Activated T-cell treated with anti-CD3 and anti-CD28 coated beads, Interleukin-2, amount 50 U/mL, for 72 hours (primary cell): ENCODE measurements at places on chromosomes 12 and 14. TPM values are rescaled to one million over a fixed set of nuclear protein-coding genes. Genes with fewer than 3 reads are reported as not detected.

DNA sequence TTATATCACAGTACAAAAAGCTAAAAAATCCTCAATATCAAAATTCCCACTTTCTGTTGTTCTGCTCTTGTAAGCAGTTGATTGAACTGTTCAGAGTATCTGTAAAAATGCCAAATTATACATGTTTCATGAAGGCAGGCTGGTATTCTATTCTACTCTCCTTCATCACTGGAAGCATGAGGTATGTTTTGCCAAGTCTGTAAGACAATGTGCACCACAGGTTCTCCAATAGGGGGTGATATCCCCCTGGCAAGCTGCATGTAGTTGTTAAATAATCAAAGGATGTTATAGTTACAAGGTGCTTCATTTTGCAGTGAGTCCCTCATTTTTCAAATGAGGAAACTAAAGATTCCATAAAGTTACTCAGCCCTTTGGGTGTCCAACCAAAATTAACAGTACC, 15.1 kb upstream of the NEK9 start:
- peak; percentile 18 for DNase-seq

DNA sequence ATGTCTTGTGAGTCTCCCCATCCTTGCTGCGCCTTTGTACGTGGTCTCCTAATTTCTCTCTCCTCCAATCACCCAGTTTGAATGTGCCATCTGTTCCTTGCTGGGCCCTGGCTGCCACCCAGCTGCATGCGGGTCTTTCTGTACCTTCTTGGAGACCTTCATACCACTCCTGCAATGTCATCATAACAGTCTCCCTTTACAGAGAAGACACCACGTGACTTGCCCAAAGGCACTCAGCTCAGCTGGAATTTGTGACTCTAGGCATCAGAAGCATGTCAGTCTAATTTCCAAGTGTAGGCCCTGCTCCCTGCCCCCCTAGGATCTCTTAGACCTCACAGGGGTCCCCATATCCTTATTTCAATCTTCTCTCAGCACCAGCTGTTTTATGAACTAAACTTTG, 284.2 kb downstream of the TTC8 start:
- no peak for DNase-seq

GRCh38 chr14:96053600-96054381, 14.6 kb downstream of the C14orf132 start:
- DNase-seq: no peak

GRCh38 chr14:50797250-50798047, 33.5 kb downstream of the NIN start:
- no peak for DNase-seq

GRCh38 chr12:2194060-2194459, 141.3 kb downstream of the CACNA1C start:
- DNase-seq: no peak

DNA sequence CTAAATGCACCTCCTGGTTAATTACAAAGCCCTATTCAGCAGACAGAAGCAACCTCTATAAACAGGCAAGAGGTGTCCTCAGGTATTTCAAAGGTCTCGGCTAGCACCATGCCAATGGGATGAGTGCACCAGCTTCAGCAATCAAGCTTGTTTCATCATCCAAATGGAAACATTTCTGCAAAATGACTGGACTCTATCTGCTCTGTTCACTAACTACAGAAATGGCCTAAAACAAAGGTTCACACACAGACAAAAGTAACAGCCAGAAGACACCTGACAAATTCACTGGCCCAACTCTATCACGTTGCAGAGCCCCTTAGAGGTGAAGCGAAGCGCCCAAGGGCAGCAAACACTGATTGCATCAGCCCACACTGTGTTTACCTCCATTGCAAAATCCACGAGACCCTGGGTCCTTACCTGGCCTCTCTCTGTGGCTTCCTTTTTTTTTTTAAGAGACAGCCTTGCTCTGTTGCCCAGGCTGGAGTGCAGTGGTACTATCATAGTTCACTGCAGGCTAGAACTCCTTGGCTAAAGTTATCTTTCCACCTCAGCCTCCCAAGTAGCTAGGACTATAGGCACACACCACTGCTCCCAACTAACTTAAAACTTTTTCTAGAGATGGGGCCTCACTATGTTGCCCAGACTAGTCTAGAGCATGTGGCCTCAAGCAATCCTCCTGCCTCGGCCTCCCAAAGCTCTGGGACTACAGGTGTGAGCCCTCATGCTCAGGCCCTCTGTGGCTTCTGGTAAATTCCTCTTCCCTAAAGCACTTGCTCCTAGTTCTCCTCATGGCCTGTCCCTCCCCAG, 8.5 kb upstream of the SYNE3 start:
- no peak for DNase-seq

DNA sequence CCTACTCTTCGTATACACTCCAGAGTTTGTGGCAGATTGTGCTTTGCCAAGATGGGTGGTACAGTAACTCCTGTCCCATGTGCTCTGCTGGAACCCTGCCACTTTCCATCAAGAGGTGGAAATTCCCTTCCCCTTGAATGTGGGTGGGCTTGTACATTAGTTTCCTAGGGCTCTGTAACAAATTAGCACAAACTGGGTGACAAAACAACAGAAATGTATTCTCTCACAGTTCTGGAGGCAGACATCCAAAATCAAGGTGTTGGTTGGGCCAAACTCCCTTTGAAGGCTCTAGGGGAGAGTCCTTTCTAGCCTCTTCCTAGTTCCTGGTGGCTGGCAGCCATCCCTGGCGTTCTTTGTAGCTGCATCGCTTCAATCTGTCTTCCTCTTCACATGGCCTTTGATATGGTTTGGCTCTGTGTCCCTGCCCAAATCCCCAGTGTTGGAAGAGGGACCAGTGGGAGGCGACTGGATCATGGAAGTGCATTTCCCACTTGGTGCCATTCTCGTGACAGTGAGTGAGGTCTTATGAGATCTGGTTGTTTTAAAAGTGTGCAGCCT, 117.5 kb downstream of the VRK1 start:
- DNase-seq: no peak

DNA sequence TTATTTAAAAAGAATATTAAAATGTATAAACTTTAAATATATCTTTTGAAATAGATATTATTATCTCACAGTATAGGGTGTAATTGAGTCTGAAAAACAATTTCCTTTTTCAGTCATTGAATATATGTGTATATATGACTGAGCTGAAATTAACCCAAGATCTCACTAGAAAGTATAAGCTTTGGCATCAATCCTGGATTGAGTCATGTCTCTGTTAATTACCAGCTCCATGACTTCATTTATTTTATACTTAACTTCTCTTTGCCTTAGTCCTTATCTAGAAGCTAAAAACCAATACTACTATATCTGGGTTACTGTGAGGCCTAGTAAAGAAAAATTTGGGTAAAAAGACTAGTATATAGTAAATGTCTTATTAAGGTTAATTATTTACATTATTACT, 1020.3 kb downstream of the LRFN5 start:
- DNase-seq: no peak

- no peak for DNase-seq
These were observed 31.4 kb downstream of the JDP2 start for GRCh38 chr14:75459099-75459741.

DNA sequence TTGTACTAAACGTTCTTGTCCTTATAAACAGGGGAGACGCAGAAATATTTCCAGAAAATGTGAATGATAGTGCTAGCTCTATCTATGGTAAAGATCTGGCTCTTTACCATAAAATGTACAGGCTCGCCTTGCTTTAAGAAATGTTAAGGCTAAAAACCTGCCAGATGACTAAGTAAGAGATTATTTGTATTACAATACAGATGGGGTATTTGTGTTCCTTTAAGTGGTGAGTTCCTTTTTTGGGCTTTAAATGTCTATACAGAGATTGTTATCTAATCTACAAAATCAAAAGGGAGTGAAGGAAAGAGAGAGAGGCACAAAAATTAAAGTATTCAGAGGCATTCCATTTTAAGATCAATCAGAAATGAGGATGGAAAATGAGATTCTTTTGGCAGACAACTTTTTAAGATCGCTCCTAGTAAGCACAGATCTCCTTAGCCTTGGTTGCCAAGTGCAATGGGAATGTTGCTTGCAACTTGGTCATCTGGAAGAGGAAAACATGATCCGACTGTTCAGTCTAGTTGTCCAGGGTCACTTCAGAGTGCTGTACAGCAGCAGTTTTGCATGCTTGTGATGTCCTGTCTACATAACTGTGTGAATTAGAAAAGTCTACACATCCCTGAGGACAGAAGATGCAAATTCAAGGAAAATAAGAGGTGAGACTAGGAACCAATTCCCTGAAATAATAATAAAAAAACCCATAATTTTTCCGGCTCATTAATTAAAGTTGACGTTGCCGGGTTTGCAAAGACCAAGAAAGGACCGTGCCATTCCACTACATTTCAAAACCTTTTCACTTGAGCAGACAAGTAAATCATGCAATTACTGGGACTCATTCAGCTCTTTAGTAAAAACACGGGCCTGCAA, 380.8 kb downstream of the EGLN3 start:
- no peak for DNase-seq

- no peak for DNase-seq
These were observed 9.6 kb upstream of the FOXG1 start for GRCh38 chr14:28756884-28757570.

- no peak for DNase-seq
These were observed 18.5 kb downstream of the SLC15A5 start for GRCh38 chr12:16258963-16259362.

GRCh38 chr12:113867258-113867657, 98.9 kb downstream of the RBM19 start:
- no peak for DNase-seq

GRCh38 chr12:2539938-2540337, 254.8 kb upstream of the FKBP4 start:
- DNase-seq: no peak

DNA sequence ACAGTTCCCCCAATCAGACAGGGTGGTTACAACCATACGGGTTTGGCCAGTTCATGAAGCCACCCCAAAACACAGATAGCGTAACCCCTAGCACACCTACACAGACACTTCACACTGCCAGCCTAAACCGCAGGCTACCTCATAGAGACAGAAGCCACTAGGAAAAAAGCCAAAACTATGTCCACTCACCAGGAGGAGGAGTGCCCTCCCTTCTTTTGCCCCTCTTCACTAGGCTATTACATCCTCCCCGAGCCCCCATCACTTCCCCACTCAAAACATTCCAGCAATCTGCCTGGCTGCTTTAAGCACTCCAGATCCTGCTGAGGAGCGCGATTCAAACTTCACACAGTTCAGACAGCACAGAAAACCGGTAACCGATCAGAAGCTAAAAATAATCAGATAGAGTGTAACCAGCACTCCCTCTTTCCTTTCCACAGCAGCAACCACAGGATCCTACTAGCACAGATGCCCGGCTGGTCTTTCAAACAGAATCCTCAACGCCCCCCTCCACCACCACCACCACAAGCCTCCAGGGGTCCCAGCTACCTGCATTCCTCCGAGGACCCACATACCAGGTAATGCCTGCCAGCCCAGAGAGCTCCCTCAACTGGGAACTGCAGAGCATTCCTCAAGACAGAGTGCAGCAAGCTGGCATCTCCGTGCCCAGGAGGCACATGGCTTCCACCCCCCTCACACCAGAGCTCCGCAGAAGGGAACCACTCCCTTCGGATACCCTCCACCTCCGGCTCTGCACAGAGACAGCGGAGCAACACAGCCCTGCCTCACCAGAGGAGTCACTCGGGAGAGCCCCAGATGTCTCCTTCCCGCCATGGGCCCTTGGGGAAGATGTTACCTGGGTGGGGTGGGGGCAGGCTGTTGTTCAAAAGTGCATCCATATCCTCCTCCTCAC, 1.5 kb downstream of the CHD4 start:
- DNase-seq: peak; percentile 52

DNA sequence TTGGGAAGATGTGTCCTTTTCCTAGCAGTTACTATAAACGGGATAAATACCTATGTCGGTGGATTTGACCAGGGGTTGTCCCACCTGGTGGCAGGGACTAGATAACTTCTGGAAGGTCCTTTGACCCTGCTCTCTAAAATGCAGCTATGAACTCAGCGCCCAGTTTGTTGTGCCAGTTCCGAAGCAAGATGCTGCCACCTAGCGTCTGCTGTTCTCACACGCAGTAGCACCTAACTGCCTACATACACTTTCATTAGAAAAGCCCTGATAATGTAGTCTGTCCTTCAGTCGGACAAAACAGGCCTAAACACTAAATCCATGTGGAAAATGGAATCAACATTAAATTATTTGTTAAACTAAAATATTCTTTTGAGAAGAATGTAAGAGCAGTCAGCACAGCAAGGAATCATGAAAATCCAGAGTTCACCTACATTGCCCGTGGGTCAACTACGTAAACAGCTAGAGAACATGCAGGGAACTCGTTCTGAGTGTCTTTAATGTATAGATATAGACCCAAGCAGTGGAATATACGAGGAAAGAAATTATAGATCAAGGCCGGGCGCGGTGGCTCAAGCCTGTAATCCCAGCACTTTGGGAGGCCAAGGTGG, 51.1 kb upstream of the CRACR2A start:
- peak; percentile 67 for DNase-seq

GRCh38 chr14:61026526-61026925, 45.5 kb downstream of the SLC38A6 start:
- DNase-seq: no peak

DNA sequence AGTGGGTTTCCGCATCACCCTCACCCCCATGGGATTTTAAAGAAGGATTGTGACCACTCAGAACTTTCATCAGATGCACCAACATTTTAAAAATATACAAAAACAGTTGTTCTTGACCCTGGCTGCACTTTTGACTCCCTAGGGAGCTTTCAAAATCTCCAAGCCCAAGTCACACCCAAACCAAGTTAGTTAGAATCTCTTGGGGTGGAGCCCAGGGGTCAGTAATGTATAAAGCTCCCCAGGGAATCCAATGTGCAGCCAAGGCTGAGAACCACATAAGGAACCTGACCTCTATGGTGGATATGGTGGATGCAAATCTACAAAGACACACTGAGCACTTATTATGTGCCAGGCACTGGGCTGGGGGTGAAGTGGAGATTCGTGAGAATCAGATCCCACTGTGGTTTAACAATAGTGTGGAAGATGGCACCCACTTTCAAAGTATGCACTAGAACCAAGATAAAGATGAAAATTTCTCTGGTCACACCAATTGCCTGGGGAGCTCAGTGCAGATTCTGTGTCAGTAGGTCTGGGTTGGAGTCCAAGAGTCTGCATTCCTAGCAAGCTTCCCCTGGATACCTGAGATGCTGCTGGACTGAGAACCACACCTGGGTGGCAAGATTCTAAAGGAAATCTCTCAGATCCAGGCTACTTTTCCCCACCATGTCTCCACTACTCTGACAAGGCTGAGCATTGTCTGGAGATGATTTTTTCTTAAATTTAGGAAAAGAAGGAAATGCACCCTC, 18.9 kb upstream of the CMKLR1 start:
- DNase-seq: no peak

GRCh38 chr14:73723797-73724661, 9.8 kb upstream of the PNMA1 start:
- DNase-seq: no peak

INHBC gene
- not detected for total RNA-seq

TAS2R8 gene
- not detected for total RNA-seq

RHEBL1 gene
- total RNA-seq: 20.6 TPM

CEBPE gene
- total RNA-seq: 0.21 TPM

STAT6 gene
- total RNA-seq: 178 TPM

DENND5B gene
- 0.77 TPM for total RNA-seq

RDH12 gene
- not detected for total RNA-seq

EML5 gene
- 15.3 TPM for total RNA-seq

ZDHHC22 gene
- total RNA-seq: not detected

MAP1LC3B2 gene
- total RNA-seq: 2.1 TPM
